GM10248 (cell line): ENCODE measurements at places on chromosomes 5 and 9.
A peak's percentile ranks its signal among the peaks of the same experiment; 100 is the strongest.

DNA sequence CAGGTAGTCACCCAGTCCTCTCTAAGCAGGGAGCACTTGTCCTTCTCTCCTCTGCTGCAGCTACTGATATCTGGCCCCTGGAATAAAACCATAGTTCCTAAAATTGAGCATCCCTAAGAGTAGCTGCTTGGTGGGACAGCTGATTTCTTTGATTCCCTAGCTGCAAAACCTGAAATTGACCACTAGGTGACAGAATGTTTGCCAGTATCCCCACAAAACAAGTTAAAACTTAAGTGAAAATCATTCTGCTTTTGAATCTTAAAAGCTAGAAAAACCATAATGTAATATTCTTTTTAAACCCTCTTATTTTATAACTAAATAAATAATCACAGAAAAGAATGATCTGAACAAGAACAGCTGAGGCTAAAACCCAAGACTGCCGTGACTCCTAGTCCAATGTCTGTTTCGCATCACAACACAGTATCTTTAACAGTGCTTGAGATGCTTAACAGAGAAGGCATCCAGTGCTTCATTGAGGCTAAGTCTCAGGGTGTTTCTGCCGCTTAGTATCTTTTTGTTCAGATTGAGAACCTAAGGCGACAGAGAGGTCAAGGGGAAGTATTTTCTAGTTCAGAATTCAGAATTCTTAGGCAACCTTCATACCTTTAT is 24.4 kb upstream of the TAL2 start:
- DNase-seq, result no peak

DNA sequence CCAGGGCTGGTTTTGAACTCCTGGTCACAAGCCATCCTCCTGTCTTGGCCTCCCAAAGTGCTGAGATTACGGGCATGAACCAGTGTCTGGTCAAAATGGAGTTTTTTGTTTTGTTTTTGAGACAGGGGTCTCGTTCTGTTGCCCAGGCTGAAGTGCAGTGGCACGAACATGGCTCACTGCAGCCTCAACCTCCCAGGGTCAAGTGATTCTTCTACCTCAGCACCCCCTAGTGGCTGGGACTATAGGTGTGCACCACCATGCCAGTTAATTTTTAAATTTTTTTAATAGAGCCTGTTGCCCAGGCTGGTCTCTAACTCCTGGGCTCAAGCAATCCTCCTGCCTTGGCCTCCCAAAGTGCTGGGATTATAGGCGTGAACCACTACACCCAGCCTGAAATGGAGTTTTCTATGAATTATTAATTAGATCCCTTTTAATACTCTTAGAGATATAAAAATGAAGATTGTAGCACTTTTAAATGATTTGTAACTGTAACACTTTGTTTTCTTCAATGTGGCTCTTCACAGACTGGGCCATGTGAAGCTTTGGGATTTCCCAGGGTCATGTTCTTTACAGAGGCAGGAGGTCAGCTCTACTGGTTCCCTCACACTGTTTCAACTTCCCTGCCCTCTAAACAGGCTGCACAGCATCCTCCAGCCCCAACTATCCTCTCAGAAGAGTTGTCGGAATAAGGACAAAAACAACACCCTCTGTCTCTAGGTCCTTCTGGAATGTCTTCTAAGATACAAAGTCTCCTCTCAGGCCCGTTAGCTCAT is 32.7 kb upstream of the SPARC start:
- DNase-seq, result no peak

GRCh38 chr5:170536525-170536924 is 32.7 kb downstream of the KCNIP1 start:
- DNase-seq, result no peak

DNA sequence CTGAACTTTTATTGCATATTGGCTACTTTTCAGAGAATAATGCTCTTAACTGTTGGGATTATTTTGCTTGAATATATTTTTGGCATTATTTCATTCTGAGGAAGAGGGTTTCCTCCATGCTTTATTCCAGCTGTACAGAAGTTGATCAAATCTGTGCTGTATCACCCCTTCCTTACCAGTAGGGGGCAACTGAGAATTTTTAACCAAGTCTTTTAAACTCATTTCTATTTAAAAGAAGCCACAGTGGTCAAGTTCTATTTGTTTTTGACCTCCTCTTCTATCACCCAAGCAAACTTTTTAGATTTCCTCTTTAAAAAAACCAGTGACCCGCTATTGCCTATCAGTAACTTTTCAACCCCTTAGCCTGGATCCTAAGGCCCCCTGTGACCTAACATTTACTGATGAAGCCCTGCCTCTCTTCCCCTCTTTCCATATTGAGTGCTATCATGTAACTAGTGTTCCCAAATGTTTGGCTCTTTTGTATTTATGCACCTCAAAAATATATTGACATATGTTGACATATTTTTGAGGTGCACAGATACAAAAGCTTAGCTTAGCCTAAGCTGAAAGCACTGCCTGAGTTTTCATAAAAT is 80.6 kb downstream of the FBXO4 start:
- peak; percentile 13 for DNase-seq

GRCh38 chr5:74314906-74315305 is 325.6 kb downstream of the ENC1 start:
- no peak for DNase-seq

GRCh38 chr5:164302533-164303235 is 797.3 kb downstream of the MAT2B start:
- DNase-seq, result no peak

GRCh38 chr9:5382479-5382878 is 42.8 kb upstream of the RLN1 start:
- no peak for DNase-seq

- DNase-seq, result no peak
Observed at GRCh38 chr5:160029540-160030139, 20.7 kb downstream of the TTC1 start.
